ENCODE measurements at places on chromosomes 13 and 19.

DNA sequence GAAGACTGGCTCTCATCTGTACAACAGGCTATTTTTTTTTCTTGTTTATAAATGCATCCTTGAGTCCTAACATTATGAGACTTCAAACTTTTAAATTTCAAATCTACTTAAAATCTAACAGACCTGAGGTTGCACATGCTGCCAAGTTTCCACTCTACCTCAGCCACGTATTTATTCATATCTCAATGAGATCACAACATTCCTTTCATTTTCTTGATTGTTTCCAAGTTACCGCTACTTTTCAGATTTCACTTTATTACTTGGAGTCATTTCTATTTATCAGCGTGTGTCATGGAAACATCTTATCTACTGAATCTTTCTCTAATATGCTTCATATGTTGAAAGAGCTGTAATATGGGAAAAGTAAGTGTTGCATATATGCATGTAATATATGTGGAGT is 1257.5 kb upstream of the ATXN8OS start:
- peak; percentile 3 for DNase-seq

DNA sequence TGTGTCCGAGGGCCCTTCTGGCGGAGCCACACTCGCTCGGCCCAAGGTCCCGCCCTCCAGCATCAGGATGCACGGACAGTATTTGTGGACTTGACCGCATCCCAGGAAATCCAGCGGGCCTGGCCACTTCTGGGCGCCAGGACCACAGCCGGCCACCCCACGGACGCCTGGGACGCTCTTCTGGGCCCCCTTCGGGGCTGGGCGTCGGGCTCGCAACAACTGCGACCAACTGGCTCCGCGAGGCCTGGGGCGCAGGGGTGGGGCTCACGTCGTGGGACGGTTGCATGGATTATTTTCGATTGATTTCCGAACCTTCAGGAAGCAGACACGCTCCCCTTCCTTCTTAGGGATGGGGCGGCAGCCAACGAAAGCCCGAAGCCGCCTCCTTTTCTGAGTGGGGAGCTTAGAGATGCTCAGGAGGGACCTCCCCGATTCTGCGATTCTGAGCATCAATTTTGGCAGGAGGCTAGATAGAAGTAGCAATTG is 521 bp upstream of the NUP58 start:
- no peak for DNase-seq

- no peak for DNase-seq
Measured at GRCh38 chr13:102441085-102441484, 39.2 kb upstream of the FGF14 start.

DNA sequence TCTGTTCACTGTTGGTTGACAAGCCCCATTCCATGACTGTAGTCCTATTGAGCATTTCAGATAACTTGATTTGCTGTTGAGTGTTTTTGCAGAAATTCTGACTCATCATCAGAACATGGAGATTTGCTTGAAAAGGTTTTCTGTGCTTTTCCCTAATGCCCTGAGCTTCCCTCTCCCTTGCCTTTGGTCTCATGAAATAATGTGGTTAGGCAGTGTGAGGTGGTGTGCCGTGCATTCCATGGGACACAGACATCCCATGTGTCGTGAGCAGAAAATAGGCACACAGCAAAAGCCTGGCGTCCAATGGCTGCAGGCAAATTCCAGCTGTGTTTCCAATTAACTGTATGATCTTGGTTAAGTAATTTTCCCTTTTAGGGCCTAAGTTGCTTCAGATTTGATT is 197.4 kb downstream of the DLEU7 start:
- DNase-seq: peak; percentile 11

- no peak for DNase-seq
Measured at GRCh38 chr13:24894972-24895300, 131.0 kb downstream of the RNF17 start.

GRCh38 chr19:10321874-10322835 is 6.3 kb upstream of the FDX2 start:
- DNase-seq: no peak

DNA sequence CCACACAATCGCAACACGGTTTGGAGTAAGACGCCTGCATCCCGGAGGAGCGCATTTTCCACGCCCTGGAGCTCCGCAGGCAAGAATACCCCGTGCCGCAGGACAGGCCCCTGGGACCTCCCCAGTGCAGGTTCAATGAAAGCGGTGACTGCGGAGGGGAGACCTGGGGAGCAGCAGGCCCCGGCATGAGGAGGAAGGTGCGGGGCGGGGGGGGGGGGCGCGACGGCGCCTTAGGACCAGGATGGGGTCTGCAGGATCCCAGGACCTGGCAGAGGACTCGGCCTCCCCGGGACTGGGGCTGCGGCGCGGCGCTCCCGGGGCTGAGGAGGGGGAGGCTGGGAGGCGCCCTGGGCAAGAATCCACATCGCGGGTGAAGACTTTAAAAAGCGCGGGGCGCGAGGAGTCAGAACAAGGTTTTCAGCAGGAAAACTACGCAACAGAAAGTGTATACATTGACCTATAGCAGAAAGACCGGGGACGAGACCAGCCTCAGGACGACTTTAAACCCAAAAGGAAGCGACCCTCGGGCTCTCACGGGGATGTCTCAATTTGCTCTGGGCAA is 432 bp downstream of the ZNF611 start:
- peak; percentile 34 for DNase-seq

DNA sequence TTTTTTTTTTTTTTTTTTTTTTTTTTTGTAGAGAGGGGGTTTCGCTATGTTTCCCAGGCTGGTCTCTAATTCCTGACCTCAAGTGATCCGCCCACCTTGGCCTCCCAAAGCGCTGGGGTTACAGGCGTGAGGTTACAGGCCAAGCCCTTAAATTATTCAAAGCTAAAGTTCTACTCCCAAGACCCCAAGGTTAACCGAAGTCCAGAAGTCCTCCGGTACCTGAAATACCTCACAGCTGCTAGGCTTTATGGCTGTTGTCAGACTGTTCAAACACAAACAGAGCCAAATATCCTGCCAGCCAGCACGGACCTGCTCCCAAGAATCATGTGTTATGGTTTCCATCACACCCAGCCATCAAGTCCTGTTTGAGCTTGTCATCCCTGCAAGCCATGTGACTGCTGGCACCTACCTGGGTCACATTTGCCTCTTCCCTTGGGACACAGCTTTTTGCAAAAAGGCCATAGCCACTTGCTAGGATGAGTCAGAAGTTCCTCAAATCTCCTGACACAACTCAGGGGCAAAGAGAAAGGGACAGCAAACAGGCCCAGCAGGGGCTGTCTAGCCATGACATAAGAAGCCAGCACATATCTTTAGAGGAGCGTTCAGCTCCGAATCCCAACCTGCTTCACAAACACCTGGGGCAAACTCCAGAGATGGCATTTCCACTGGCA is 129.9 kb downstream of the FOXO1 start:
- DNase-seq: no peak

- DNase-seq: peak; percentile 17
Measured at GRCh38 chr13:45809801-45810394, 41.7 kb downstream of the SIAH3 start.

DNA sequence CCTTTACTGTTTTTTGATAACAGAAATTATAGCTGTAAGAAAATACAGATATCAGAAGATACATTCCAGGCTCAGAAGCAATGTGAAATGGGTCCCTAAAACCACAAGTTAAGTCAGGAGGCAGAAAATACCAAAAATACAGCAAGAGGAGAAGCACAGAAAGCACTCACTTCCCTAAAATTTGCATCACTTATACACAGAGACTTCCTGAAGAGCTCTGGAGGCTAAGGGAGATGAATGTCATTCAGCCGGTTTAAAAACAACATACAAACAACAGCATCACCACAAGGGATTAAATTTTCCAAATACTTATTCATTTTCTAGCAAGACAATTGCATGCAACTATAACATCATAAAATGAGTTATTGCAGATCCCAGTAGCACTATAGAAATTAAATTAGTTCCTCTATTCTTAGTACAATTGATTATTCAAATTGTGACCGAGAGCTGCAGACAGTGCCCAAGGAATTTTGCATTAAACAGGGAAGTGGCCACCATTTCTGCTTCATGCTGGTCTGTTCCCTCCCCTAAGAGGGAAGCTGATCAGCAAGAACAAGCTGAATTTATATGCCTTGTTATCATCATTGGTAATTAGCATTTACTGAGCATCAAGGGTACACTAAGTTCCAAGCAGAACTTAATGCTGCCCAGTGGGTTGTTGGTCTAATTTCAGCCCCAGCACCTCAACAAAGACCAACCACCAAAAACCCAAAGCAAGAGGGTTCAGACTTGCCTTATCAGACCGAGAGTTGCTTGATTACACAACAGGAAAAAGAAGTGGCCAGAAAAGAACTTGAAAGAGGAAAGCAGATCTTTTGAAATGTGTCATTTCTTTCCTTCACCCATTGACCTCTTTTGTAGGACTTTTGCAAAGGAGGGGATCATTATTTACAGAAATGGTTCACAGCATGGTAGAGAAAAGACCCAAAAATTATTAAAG is 140.7 kb downstream of the KCTD12 start:
- DNase-seq: no peak

- DNase-seq: peak; percentile 85
Measured at GRCh38 chr13:28707629-28708427, 10.9 kb downstream of the SLC46A3 start.

DNA sequence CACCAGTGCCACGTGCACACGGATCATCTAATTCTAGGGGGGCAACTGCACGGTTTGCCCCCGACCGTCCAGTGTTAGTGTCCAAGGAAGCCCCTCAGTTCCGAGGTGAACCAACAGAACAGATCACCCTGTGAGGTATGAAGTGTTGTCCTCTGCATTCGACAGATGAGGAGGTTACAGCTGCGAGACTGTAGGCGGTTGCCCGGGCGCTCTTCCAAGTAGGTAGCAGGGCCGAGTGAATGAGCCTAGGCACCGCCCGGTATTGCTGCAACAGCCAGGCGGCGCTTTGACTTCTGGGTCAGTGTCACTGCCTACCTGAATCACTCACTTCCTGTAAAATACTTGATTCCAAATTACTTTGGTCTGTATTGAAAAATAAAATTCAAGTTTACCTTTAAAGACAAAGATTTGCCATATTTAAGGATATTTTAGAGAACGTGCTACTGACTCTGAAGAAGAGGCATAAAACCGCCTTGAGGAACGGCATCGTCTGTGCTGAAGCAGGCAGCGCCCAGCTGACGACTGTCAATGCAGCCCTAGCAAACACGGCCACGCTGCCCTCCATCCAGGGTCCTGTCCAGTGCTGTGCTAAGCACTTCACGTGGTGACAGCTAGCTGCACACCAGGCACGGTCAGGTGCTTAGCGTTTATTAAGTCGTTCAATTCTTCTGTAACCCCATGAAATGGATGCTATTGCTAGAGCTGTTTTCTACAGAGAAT is 19.3 kb upstream of the RASA3 start:
- no peak for DNase-seq

GRCh38 chr13:26025196-26025595 is 26.6 kb downstream of the SHISA2 start:
- DNase-seq: no peak

DNA sequence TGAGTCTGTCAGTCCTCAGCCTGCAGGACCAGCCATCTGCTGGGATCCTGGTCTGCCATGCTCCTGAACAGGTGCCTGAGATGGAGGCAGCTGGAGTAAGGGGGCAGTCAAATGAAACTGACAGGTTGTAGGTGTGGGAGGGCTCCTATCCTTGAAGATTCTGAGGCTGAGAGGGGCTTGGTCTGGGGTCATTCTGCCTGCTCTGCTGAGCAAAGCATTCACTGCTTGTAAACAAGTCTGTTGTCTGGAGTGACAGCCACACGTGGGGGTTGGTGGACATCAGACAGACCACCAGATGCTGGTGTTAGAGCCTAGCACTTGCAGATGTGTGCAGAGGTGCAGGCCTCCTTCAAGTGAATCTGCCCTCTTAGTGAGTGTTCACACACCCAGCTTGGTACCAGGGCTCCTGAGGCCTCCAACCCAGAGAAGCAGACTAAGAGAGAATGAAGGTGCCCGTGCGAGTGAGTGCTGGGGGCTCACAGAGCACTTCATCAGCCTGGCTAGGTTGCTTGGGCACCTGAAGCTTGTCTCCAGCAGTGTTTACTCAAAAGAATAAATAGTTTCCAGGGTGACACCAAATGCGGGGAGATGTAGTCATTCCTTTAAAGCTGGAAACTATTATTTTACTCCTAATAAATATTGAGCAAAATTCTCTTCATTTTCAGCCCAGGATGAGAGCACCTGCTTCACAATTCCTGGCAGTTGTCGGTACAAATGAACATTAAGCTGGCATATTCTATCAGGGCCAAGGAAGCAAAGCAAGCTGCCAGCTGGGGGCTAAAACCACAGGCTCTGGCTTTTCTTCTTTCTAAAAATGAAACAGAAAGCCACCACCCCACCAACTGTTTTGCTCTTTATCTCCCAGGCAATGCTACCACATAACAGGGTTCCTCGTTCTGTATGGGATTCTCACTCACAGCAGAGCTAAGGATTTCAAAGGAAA is 82.3 kb downstream of the RNASEH2B start:
- no peak for DNase-seq

GRCh38 chr13:100059827-100060226 is 29.1 kb upstream of the PCCA start:
- no peak for DNase-seq

DNA sequence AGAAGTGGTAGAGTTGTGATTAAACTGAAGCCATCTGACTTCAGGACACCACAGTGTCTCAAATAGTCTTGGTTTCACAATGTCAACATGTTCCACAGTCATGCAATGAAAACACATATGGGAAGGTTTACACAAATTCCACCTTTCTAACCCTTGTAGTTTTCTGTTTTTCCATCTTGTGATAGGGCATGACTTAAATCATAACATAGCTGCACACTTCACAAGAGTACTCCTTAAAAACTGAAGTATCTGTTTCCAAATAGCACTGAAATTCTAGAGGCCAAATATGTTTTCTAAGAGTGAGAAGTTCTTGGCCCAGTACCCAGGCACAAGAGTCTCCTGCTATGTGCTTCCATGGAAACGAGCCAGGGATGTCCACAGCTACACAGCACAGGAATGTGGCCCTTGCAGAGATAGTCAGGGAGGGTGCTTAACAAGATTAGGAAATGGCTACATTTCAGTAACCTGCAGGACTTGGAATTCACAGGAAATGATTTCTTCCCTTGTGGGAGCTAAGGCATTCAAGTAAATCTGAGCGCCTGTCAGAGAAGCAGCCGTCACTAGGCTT is 269.1 kb downstream of the NDFIP2 start:
- DNase-seq: peak; percentile 68

DNA sequence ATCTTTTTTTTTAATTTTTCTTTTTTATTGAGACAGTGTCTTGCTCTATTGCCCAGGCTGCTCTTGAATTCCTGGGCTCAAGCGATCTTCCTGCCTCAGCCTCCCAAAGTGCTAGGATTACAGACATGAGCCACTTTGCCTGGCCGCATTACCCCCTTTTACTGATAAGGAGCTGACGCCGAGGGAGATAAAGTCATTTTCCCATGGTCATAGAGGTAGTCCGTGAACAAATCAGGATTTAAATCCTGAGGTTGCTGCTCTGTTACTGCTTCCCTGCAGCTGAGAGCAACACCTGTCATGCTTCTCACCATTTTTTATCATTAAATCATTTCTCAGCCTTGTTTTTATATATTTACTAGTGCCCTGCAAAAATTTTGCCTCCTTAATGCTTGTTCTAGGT is 7.4 kb downstream of the CYSLTR2 start:
- DNase-seq: no peak

DNA sequence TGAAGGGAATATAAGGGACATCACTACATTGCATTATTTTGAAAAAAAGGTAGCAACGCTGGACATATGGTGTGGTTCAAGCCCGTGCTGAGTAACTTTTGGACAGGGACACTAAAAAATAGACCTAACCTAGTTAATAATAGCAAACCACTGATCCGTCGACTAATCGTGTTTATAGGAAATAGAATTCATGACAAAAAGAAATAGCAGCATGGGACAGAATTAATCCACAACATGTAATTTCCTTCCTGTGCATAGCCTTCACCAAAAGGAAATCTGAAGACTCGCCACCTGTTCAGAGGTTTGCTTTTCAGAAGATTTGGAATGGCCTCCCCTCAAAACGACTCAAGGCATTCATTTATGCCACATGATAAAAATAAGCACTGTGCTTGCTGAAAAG is 128.7 kb downstream of the FGF14 start:
- no peak for DNase-seq
